ENCODE measurements at places on chromosomes 3 and 15.

DNA sequence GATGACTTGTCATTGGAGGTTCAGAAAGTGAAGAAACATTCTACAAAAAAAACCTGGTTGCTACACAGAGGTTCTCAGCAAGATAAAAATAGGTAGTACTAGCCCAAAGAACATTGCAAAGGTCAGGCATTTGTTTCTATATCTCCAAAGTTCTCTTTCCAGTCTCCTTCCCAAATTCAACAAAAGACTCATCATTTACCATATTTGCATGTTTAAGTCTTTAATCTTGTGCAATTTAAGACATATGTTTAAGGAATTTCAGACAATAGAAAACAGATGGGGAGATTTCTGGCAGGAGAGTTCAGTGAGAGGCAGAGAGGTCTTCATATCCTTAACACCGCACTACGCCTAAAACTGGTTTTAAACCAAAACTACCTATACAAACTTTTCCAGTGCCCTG lies 173.8 kb upstream of the THBS1 start:
- DNase-seq: no peak

GRCh38 chr3:180802837-180803236 lies 109.6 kb upstream of the FXR1 start:
- DNase-seq: no peak

DNA sequence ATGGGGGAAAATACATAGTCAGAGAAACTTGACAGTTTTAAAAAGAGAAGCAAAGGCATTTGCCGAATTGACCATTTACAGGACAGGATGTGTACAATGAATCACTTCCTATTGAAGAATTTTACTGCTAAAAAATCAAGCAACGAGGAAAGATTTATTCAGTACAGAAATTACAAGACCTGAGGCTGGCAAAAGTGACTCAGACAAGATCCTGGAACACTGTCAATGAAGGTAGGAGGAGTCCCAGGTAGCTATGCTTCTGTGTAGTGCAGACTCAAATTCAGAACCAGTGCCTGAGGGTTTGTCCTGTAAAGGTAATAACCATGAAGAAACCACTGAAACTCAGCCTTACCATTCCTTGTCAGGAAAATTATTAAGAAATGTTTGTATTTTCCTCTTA lies 120.9 kb downstream of the ZMAT3 start:
- DNase-seq: no peak

- DNase-seq: no peak
These were observed 83.8 kb upstream of the GALNT15 start for GRCh38 chr3:16090706-16091105.

DNA sequence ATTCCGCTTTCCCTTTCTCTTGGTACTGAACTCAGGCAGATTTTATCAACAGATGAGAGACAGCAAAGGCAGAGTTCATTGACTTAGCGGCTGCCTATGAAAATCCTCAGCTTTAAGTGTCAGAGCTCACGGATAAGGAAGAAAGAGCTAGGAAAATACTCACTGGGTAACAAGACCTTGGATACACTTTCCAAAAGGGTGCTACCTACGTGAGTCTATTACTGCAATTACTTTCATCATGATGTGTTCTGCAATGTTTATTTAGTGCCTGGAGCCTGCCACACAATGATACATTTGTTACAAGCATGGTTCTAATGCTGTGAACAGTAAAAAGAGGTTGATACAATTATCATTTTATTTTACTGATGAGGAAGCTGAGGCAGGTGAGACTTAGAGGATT lies 177.5 kb downstream of the GRM7 start:
- no peak for DNase-seq

GRCh38 chr3:185094697-185095096 lies 58.2 kb downstream of the C3orf70 start:
- DNase-seq: no peak

- DNase-seq: no peak
These were observed 344.6 kb upstream of the UBE2E2 start for GRCh38 chr3:22858486-22858885.

DNA sequence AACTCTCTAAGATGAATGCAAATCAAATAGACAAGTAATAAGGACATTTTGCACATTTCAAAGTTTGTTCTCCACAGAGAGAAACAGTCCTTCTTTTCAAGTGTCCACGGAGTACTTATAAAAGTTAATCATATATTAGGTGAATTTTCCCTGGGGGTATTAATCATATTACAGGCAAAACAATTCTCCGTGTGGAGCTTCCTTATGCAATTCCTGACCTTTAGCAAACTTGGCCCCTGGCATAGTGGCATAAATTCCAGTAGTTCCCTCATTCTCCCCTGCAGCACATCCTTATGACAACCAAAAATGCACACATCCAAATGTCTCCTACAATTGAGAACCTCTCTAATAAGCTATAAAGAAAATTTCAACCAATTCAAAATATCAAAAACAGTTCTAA lies 34.4 kb downstream of the FSIP1 start:
- no peak for DNase-seq

DNA sequence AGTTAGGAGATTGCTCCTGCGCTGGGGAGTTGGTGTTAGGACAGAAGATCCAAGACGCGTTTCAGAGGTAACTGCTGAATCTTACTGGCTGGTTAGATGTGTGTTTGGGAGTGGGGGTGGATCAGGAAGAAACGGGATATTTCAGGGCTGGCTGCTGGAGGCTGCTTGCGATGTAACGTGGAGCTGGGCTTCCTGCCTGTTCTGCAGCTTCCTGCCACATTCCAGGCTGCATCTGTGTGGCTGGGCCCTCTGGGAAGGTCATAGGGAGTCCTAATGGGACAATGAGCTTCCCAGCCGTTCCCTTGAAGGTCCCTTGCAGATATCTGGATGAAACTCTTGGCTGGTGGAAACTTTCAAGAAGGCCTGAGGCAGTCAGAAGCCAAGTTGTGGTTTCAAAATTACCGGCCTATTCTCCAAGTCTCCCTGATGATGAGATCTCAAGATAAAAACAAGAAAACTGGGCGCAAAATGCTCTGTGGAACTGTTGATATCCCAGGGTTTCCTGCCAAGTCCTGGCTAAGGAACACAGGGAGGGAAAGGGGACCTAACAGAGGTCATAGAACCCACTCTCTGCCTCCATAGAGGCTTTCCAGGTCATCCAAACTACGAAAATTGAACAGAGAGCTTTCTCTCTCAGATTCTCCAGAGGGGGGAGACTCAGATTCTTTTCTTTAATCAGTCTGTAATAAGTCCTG lies 67.0 kb downstream of the NOX5 start:
- no peak for DNase-seq

DNA sequence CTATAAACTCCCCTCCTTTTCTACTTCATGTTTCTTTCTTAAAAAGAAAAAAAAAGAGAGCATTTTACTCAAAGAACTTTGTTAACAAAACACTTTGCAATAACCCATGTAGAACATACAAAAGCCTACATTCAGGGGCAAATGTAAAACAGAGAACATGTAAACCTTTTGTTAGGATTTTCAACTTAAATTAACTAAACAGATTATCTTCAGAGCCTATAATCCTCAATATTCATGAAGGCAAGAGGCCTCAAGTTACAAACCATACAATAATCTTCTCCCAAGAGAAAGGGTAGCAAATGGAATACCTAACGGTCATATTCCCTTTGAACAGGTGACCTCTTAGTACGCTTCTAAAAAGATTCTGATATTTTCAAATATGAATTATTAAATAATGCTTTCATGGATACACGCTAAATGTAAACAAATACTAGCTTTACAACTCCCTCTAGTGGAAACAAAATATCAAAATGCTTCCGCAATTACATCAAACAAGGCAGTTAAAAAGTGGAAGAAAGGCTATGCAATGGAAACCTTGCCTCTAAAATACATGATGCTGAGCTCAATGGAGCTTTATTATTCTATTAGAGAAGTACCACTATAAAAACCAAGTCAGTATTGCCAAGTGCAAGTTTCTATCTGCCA lies 9.9 kb downstream of the CEP152 start:
- no peak for DNase-seq

DNA sequence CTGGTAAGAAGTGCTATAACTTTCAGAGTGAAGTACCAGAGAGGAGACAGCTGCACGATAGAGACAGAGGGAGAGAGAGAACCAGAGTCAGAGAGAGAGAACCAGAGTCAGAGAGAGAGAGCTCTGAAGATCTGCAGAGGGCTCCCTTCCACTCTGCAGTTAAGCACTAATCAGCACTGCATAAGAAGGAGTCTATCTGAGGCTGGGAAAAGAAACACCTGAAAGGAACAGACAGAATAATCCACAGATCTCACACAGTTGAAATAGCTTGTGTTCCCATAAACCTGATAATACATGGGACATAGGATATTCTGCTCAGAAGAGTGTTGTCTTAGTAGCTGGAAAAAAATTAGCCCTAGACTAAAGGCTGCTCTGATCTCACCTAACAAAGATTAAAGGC lies 87.6 kb downstream of the CFAP44 start:
- no peak for DNase-seq

Measured in GM10248 (cell line).